ENCODE measurements at places on chromosomes 12 and 14.

DNA sequence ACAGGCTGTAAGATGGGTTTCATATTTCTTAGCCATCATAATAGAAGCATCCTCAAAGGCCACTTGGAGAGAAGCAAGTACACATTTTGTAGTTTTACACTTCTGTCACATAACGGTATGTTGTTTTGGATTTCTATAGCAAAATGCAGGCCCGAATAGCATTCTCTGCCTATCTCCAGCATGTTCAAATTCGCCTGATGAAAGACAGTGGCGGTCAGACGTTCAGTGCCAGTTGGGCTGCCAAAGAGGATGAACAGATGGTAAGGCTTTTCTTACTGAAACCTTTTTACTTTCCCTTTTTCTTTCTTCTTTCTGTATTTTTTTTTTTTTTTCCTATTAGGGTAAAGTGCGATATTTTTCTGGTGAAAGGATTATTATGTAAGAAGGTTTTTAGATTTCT, 110.5 kb downstream of the TTLL5 start:
- no peak for DNase-seq

DNA sequence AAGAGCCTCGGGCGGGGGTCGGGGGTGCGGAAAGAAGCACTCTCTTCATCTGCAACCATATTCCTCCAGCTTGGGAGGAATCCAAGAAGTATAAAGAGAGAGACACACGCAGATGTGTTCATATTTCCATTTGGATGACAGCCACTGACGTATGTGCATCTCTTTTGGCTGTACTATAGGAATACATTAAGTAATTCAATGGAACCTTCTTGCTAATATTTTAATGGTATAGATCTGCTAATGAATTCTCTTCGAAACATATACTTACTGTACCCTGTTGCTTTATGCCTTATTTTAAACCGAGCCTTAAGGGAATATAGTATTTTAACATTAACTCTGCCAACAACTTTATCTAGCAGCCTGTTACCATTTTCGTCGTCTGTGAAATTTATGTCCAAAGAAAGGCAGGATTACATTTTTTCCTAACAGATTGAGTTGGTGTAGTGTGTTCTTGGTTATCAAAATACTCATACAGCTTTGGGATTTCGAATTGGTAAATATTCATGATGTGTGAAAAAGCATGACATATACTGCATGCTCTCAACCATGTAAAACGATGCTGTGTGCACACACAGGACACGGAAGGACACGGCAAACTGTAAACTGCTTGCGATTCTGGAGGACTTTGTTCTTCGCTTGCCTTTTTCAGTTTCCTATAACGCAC, 84.5 kb downstream of the CCDC88C start:
- DNase-seq = no peak

DNA sequence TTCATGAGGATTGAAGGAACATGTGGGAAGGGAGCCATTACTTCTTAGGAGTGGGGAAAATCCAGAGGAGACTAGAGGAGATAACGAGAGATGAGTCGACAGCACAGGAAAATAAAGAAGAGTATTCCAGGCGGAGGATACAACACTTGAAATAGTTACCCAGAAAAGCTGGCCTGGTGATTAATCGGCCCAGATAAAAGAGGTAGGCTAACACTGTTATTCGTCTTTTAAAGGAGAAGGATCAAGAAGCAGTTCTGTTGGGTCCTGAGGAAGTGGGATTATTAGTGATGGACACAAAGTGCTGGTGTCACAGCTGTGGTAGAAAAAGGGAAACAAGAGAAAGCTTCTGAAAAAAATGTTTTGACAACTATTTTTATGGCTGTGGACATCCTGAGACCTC, 425.3 kb downstream of the ZFP36L1 start:
- no peak for DNase-seq

DNA sequence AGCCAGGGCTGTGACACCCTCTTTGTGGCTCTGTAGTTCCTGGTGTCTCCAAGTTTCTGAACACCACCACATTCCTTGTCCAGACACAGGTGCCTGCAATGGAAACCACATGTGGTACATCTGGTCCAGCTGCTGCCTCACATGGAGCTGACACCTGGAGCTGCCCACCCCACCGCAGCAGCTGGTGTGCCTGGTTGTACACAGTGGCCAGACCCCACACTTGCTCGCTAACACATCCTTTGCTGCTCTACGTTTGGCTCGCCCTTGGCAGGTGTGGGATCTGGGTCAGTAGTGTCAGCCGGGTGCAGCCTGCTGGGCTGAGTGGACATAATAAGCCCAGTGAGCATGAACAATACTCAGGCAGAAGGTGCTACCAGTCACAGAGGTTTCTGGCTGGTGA, 198.9 kb downstream of the ADGRD1 start:
- DNase-seq = no peak

Measured in HT-29 (cell line).